Psoas muscle (tissue), 8 donors: ENCODE measurements at places on chromosomes 11 and 22. TPM values are rescaled to one million over a fixed set of nuclear protein-coding genes. Genes with fewer than 3 reads are reported as not detected.

DNA sequence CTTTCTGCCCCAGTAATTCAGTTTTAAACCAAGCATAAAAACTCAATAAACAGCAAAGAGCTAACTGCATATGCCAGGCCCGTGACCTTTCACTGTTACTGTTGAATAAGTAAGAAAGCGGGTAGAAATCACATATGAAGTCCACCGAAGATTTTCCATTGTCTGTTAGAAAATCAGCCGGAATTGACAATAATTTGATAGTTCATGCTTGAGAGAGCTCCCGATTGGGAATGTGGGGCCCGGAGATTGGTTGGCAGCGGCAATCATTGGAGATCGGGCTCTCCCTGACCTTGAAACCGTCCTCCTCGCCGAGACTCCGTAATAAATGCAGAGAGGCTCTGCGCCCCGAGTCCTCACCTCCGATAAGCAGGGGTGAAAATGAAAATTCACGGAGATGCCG is 709.6 kb downstream of the BRD1 start:
- no peaks in the 10 kb centered on the region for H3K4me1 ChIP-seq
- DNase-seq = no peak
- H3K27ac ChIP-seq = no peak overlapping the region
- no peaks in the 10 kb centered on the region for H3K27me3 ChIP-seq
- no peak overlapping the region for H3K4me3 ChIP-seq

- peaks cover 11% of the 10 kb centered on the region for H3K27me3 ChIP-seq
- no peaks in the 10 kb centered on the region for H3K36me3 ChIP-seq
- H3K4me1 ChIP-seq = no peaks in the 10 kb centered on the region
- no peak overlapping the region for H3K4me3 ChIP-seq
These were observed 150.6 kb downstream of the CEP164 start for GRCh38 chr11:117478126-117478860.

- peaks cover 3% of the 10 kb centered on the region for H3K4me1 ChIP-seq
- DNase-seq = no peak
- H3K36me3 ChIP-seq = no peaks in the 10 kb centered on the region
These were observed 100.2 kb downstream of the SYN3 start for GRCh38 chr22:32958001-32958400.

DNA sequence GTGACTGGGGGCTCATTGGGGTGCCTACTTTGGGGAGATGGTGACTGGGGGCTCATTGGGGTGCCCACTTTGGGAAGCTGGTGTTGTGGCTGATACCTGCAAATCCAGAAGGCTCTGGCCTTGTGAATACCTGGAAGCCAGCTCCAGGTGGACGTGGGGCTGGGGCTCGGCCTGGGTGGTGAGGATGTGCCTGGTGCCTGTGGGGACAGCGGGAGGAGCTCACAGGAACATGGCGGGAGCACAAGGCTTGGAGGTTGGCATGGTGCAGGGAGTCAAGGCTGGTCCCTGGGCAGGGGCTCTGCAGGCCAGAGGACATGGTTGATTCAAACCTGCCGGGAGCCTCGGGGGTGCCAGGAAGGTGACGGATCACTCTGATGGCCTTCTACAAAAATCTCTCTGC is 1165.7 kb downstream of the BRD1 start:
- H3K4me3 ChIP-seq = no peak overlapping the region
- no peak overlapping the region for H3K27ac ChIP-seq
- no peaks in the 10 kb centered on the region for H3K27me3 ChIP-seq

The SPON1 gene
- total RNA-seq = 1.4 TPM

- no peak for DNase-seq
- no peaks in the 10 kb centered on the region for H3K27me3 ChIP-seq
- H3K4me3 ChIP-seq = no peak overlapping the region
- no peak overlapping the region for H3K27ac ChIP-seq
These were observed 89.9 kb upstream of the LUZP2 start for GRCh38 chr11:24406980-24407379.

GRCh38 chr22:27749597-27750225 is 51.8 kb downstream of the MN1 start:
- peaks cover 13% of the 10 kb centered on the region for H3K4me1 ChIP-seq
- H3K27me3 ChIP-seq = no peaks in the 10 kb centered on the region
- DNase-seq = no peak
- peak overlapping the region; percentile 60 for H3K27ac ChIP-seq

- no peak overlapping the region for H3K27ac ChIP-seq
- H3K36me3 ChIP-seq = no peaks in the 10 kb centered on the region
- DNase-seq = no peak
- no peaks in the 10 kb centered on the region for H3K27me3 ChIP-seq
- no peak overlapping the region for H3K4me3 ChIP-seq
These were observed 2.9 kb upstream of the HTATIP2 start for GRCh38 chr11:20360650-20361049.

The CRYBB1 gene
- total RNA-seq = not detected

The P2RX6 gene
- 23.7 TPM for total RNA-seq

- DNase-seq = no peak
- H3K4me3 ChIP-seq = no peak overlapping the region
- H3K27me3 ChIP-seq = no peaks in the 10 kb centered on the region
These were observed 4.0 kb upstream of the PRDM11 start for GRCh38 chr11:45142241-45143055.

DNA sequence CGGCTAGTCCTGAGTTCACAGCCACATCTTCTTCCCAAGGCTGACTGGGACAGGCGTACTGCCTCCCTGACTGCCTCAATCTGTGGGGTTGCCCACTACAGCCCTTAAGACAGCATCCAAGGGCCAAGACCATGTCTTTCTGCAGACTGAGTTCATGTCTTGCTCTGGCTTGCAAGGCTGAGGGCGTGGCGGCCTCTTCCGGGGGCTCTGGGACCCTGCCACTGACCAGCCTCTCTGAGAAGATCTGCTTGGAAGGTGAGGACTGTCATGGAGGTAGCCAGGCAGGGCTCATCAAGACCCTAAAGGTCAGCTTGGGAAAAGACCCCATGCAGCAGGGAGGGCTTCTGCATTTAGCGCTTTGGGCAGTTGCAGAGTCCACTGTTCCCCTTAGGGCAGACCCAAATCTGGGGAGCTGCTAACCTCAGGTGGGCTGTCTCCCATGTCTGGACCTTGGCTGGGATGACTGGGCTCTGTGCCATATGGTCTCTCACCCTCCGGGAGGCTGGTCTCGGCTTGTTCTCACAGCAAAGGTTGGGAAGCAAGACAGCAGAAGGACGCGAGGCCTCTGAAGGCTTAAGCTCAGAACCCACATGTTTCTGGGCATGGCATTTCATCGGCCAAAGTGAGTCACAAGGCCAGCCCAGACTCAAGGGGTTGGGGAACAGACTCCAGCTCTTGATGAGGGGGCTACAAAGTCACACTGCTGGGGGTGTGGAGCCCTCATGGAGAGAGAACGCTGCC is 109.1 kb upstream of the LMO1 start:
- no peak overlapping the region for H3K27ac ChIP-seq
- no peaks in the 10 kb centered on the region for H3K4me1 ChIP-seq

DNA sequence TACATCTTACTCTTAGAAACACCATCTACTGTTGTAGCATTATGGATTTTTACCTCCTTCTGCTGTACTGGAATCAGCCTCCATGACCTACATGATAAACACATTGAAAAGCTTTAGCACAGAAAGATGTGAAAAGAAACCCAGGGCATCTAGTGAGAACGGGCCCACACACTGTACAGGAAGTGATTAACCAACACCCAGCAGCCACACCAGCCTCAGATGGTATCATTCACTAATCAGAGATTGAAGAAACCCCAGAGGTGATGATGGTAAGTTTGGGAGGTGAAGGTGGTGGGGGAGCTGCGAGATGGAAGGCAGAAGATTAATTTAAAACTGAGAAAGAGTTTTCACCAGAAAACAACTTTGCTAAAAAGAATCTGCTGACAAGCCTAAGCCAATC is 46.1 kb downstream of the RASSF10 start:
- no peaks in the 10 kb centered on the region for H3K36me3 ChIP-seq
- H3K4me3 ChIP-seq = no peak overlapping the region
- no peak overlapping the region for H3K27ac ChIP-seq
- H3K4me1 ChIP-seq = no peaks in the 10 kb centered on the region

GRCh38 chr11:44178381-44178780 is 82.9 kb downstream of the EXT2 start:
- H3K4me3 ChIP-seq = no peak overlapping the region
- H3K4me1 ChIP-seq = peaks cover 28% of the 10 kb centered on the region
- no peaks in the 10 kb centered on the region for H3K27me3 ChIP-seq
- no peak for DNase-seq
- H3K27ac ChIP-seq = no peak overlapping the region
- H3K36me3 ChIP-seq = no peaks in the 10 kb centered on the region

The MYRF gene
- 0.15 TPM for total RNA-seq

- no peak for DNase-seq
- H3K4me3 ChIP-seq = no peak overlapping the region
- H3K27ac ChIP-seq = no peak overlapping the region
- no peaks in the 10 kb centered on the region for H3K36me3 ChIP-seq
These were observed 23.2 kb downstream of the CAPN1 start for GRCh38 chr11:65204646-65205601.

- H3K36me3 ChIP-seq = no peaks in the 10 kb centered on the region
- H3K4me3 ChIP-seq = no peak overlapping the region
- no peak for DNase-seq
- H3K27me3 ChIP-seq = no peaks in the 10 kb centered on the region
- H3K4me1 ChIP-seq = no peaks in the 10 kb centered on the region
These were observed 196.7 kb downstream of the ARHGAP42 start for GRCh38 chr11:100883830-100884229.

GRCh38 chr11:71998649-71999310 is at the start of gene IL18BP:
Gene IL18BP, plus strand, starts transcription at chr11:71998909. Its CDS starts 1,076 bp downstream, at chr11:71999985.
- peaks cover 49% of the 10 kb centered on the region for H3K36me3 ChIP-seq
- peak within 1 kb of the TSS; percentile 41 for H3K4me3 ChIP-seq
- H3K4me1 ChIP-seq = peaks cover 5% of the 10 kb centered on the region
- peak within 1 kb of the TSS; percentile 47 for H3K27ac ChIP-seq
- no peak for DNase-seq

GRCh38 chr22:24730864-24731263 is 43.7 kb downstream of the PIWIL3 start:
- no peaks in the 10 kb centered on the region for H3K4me1 ChIP-seq
- H3K4me3 ChIP-seq = no peak overlapping the region
- H3K36me3 ChIP-seq = no peaks in the 10 kb centered on the region
- DNase-seq = no peak
- H3K27ac ChIP-seq = no peak overlapping the region

GRCh38 chr11:71165771-71166170 is 86.6 kb downstream of the SHANK2 start:
- no peaks in the 10 kb centered on the region for H3K36me3 ChIP-seq
- H3K27me3 ChIP-seq = no peaks in the 10 kb centered on the region
- H3K27ac ChIP-seq = no peak overlapping the region
- no peaks in the 10 kb centered on the region for H3K4me1 ChIP-seq
- no peak overlapping the region for H3K4me3 ChIP-seq
- DNase-seq = no peak

DNA sequence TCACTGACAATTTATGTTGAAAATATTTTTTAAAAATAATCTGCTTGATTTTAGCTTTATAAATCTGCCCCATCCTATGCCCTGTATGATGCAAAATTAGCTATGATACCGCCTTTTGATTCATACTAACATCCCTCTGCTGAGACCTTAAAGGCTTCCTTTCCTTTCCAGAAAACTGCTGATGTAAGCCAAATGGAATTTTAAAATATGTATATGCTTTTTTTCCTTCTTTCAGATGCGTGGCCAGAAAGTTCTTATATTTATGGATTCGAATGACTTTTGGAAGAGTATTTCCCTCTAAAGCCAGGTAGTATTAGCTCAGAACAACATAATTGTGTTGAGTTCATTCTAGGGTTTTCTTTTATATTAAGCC is 34.5 kb downstream of the SFI1 start:
- no peak overlapping the region for H3K4me3 ChIP-seq
- no peaks in the 10 kb centered on the region for H3K4me1 ChIP-seq
- no peaks in the 10 kb centered on the region for H3K36me3 ChIP-seq
- DNase-seq = no peak
- no peaks in the 10 kb centered on the region for H3K27me3 ChIP-seq

The BDNF gene
- 3.4 TPM for total RNA-seq

The BATF2 gene
- total RNA-seq = 1.7 TPM

GRCh38 chr22:44012162-44012561 is 11.9 kb upstream of the PARVB start:
- no peak for DNase-seq
- no peak overlapping the region for H3K27ac ChIP-seq
- no peaks in the 10 kb centered on the region for H3K4me1 ChIP-seq
- no peak overlapping the region for H3K4me3 ChIP-seq
- peaks cover 3% of the 10 kb centered on the region for H3K36me3 ChIP-seq
- no peaks in the 10 kb centered on the region for H3K27me3 ChIP-seq

The OR2AG1 gene
- total RNA-seq = not detected

The GGT1 gene
- 2.6 TPM for total RNA-seq

The PKP3 gene
- not detected for total RNA-seq

DNA sequence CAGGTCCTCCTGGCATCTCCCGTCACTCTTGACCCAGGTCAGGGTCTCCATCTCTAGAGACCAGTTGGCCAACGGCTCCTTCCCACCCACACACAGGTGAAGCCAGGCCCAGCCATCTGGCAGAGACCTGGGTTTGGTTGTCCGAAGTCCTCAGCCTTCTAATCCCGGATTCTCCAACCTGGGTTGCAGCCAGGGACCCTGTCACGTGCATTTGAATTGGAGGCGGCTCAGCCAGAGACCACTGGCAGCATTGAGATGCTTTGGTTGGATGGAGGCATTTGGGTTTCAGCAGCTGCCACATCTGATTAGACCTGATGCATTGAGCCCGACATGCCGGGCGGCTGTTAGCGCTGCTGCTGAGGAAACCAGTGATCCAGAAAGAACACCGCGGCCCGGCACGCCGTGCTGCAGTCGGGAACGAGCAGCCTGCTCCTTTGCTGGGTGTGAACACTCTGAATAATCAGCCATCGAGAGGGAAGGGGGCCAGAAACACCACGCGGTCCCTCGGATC is 163.2 kb downstream of the BRD1 start:
- no peaks in the 10 kb centered on the region for H3K36me3 ChIP-seq
- H3K4me3 ChIP-seq = no peak overlapping the region
- no peak overlapping the region for H3K27ac ChIP-seq
- DNase-seq = no peak

- H3K27me3 ChIP-seq = no peaks in the 10 kb centered on the region
- no peaks in the 10 kb centered on the region for H3K36me3 ChIP-seq
- no peak overlapping the region for H3K4me3 ChIP-seq
- no peaks in the 10 kb centered on the region for H3K4me1 ChIP-seq
These were observed 13.4 kb downstream of the CD5 start for GRCh38 chr11:61115498-61116224.

DNA sequence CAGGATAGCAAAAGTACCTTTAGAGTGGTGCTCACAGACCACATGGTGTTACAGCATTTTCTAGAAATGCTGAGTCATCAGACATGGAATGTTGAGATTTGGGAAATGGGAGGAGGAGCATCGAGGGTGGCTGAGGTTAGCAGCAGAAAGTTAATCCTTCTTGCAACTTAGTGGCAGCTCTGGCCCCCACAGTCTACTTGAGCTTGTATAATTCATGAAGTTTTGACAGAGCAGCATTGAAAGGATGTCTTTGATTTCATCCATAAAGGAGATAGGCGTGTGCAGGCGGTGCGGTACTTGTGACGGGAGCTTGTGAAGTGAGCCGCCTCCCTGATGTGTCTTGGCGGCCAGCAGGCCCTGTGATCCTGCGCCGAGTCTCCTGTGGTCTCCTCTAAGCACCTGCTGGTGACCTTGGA is 330.5 kb downstream of the TBC1D22A start:
- DNase-seq = no peak
- H3K4me3 ChIP-seq = no peak overlapping the region
- H3K36me3 ChIP-seq = no peaks in the 10 kb centered on the region
- H3K27ac ChIP-seq = no peak overlapping the region
- no peaks in the 10 kb centered on the region for H3K27me3 ChIP-seq
